AG20443 (cell line): ENCODE measurements at places on chromosomes 1 and 21.

DNA sequence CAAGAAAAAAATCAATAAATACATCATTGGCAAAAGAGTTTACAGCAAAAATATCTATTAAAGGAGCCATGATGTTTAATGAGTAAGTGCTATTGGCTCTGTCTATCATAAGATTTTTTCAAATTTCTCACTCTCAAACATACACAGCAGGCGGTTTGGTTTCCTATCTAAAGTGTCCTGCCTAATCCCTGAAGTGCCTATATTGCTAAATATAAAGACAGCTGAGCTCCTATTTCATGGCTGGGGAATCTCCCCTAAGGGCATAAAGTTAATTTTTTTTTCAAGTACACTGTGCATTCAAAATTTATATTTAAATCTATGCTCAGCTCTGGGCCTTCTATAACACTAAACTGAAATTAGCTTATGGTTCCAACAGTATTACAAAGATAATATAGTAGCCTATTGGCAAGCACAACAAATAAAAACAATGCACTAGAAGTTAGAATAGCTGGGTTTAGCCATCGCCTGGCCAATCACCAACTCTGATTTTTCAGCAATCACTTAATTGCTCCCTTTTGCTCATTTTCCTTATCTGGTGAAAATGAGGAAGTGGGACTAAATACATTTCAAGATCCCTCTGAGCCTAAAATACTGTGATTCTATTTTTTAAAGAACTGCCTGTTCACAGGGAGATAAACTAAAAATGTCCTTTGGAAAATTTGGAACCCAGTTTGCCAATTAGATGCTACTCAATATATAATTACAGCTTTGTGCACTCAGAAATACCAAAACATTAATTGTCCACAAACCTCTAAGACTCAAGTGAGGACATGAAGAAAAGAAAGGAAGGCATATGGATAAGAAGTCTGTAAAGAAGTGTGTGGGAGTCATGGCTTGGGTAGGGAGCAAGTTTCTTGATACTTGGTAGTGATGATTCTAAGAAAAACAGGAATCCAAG is 62.5 kb downstream of the WDR64 start:
- no peak for DNase-seq

DNA sequence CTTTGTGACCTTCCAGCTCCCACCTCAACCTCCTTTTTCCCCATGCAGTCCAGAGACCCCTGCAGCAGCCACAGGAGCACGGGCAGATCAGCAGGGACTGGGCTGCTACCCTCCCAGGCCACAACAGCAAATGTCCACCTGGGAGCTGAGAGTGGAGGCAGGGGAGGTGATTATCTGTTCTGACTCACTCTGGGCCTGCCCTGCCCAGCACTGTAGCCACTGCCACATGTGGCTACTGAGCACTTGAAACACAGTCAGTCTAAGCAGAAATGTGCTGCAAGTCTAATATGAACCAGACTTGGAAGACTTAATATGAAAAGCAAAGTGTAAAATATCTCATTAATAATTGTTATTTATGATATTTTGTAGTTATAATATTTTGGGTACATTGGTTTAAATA is 148.9 kb upstream of the VANGL1 start:
- peak; percentile 83 for DNase-seq

DNA sequence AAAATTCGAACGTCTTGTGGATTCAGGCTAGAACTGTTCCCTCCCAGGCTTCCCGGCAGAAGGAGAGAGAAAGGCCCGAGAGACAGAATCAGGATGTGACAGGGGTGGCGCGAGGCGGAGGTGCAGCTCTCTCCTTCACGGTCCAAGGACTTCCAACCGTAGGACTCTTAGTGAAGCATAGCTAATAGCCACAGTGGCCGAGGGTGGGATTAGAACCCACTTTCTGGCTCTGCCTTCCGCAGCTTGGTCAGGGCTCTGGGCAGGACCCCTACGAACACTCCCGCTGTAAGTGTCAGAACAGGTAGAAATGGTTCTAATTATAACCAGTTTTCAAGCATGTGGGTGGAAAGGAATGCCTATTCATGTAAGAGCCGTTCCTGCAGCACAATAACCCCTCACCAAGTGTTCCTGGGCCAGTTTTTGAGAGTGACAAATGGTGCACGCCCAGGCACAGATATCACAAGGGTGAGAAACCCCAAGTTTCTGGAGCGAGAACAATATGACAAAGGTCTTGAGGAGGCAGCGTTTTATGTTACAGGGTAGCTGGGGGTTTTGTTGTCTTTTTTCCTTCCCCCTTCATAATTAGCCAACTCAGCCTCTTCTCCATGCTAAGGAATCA is 86.4 kb downstream of the SYF2 start:
- no peak for DNase-seq

GRCh38 chr1:222772996-222773379 is 36.0 kb downstream of the FAM177B start:
- no peak for DNase-seq

GRCh38 chr1:217275655-217276398 is 355.1 kb downstream of the GPATCH2 start:
- DNase-seq: no peak

- peak; percentile 61 for DNase-seq
These were observed 7.3 kb downstream of the GLMN start for GRCh38 chr1:92291372-92291999.

DNA sequence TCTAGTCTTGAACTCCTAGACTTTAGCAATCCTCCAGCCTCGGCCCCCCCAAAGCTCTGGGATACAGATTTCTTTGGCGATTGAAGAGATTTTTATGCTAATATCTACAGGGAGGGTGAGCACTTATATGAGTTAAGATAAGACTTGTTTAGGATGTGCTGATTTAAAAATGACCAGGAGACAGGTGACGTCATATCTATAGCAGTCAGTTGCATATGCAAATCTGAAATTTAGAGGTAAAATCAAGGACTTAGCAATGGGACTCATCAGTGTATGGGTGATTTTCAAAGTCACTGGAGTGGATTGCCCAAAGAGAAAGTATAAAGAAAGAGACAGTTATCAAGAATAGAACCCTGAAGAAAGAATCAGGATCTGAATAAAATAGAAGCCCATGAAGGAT is 394.5 kb downstream of the ADGRL2 start:
- DNase-seq: no peak

GRCh38 chr1:33170351-33171274 is 11.2 kb downstream of the TRIM62 start:
- no peak for DNase-seq

GRCh38 chr21:43881283-43881682 is 16.3 kb downstream of the AGPAT3 start:
- DNase-seq: no peak

DNA sequence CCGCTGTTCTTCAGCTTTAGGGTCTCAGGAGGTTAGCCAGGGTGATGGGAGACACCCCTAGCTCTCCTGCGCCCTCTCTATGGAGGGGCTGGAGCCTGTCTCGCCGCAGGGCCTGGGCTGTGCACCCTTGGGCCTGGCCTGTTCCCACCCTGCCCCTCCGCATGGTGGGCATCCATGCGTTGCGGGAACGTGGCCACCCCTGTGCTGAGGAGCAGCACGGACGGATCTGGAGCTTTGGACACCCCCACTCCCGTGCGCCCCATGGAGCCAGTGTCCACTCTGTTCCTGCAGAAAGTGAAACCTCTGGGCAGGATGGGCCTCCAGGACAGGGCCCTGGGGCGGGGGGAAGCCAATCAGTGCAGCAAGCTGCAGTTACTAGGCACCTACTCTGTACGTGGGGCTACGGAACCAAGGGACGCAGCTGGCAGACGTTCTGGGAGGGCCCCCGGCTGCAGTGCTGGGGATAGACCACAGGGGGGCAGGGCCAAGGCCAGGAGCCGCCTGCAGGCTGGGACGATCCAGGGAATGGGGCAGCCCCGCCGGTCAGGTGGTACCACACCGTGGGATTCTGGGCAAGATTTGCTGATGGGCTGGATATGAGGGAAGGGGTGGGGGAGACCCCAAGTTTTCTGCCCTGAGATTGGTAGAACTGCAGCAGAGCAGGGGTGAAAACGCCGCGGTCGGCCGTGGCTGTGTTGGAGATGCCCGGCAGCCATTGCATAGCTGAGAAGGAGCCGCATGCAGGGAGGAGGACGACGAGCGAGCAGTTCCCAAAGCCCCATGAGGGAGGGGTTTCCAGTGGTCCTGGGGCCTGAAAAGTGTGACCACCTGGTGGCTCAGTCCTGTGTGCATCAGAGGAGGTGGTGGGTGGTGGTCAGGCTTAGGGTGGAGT is 43.3 kb downstream of the TP73 start:
- peak; percentile 90 for DNase-seq
